Smooth muscle cell of the brain vasculature (primary cell): ENCODE measurements at places on chromosomes 2 and 18.
A peak's percentile ranks its signal among the peaks of the same experiment; 100 is the strongest.

DNA sequence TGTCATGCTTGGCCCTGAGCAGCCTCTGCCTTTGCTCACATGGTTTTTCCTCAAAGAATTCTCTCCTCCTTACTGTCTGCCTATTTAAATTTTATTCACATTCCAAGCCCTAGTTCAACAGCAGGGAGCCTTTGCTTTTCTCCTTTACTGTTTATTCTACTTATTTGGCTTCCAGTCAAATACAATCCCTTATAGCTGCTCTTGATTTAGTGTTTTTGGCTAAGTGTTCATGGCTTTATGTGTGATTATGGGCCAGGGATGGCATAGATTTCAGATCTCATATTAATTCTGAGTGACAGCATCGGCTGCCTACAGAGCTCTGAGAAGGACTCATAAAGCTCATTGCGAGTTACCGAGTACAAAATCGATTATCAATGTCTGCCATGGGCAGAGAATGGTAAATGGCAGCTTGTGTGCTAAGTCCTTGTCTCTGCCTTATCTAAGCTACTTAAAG is 106.7 kb downstream of the METTL8 start:
- DNase-seq: peak; percentile 46

GRCh38 chr2:1740716-1741589 is 3.4 kb downstream of the PXDN start:
- no peak for DNase-seq

DNA sequence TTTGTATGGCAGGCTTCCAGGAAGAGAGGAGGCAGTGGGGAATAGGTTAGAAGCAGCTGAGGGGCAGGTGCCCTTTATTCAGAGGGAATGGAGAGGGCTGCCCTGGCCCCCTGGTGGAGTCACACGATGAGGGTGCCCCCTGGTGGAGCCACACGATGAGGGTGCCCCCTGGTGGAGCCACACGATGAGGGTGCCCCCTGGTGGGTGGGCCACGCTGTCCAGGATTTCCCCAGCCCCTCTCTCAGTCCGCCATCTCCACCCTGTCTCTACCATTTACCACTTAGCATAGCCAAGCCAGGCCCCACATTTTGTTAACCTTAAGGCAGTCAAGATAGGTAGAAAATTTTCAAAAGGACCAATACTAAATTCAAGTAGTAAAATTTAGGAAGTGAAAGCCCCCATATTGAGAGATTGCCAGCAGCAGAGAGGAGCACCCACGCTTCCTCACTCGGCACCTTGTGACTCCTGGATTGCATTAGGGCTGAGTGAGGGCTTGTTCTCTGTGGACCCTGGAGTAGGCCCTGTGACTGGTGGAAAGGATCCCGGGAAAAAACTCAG is 10.4 kb upstream of the FAM228A start:
- no peak for DNase-seq

- DNase-seq: no peak
Measured at GRCh38 chr18:34128436-34128835, 96.3 kb downstream of the NOL4 start.

- no peak for DNase-seq
Measured at GRCh38 chr2:178074123-178075005, 1.8 kb upstream of the PDE11A start.

- DNase-seq: no peak
Measured at GRCh38 chr2:55078956-55079355, 28.7 kb upstream of the RTN4 start.

DNA sequence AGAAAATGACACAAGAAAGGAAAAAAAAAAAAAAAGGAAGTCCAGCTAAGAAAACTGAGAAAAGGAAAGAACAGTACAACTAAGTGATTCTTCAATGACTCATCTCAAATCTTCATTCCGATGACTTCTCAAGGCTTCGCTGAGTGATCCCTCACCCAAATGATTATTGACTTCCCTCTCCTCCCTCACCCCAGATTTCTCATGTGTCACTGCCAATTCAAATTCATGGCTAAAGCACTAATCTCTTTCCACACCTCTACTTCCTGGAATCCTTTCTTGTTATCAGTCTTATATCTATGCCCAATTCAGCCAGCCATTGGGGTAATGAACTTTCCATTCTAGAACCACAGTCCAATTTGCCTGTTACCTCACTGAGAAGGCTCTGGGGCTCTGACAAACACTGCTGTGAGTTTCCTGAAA is 7.2 kb upstream of the ABCB11 start:
- no peak for DNase-seq

- DNase-seq: no peak
Measured at GRCh38 chr2:164739966-164740365, 101.7 kb downstream of the COBLL1 start.

DNA sequence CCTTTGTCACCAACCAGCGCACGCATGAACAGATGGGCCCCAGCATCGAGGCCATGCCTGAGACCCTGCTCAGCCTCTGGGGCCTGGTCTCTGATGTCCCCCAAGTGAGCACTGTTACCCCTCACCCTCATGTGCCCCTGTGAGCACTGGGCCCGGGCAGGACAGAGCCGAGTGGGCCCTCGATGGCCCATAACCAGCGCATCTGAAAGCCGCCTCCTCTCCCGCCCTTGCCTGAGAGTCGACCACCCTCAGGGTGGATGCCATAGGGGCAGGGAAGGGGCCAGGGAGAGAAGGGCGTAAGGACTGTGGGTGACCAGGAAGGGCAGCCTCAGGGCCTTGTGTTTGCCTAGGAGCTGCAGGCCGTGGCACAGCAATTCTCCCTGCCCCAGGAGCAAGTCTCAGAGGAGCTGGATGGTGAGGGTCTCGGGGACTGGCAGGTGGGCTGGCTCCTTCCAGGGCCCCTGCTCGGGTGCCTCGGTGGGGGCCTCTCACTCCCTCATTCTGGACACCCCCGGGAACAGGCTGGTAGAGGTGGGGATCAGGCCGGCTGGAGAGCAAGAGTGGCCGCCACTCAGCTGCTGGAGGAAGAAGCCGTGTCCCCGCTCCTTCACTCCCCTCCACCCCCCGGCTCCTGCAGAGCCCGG is 2.1 kb downstream of the PROM2 start:
- no peak for DNase-seq

- no peak for DNase-seq
Measured at GRCh38 chr2:222609381-222609780, 46.5 kb downstream of the FARSB start.

- no peak for DNase-seq
Measured at GRCh38 chr2:48380989-48381625, 148.8 kb upstream of the STON1 start.

GRCh38 chr18:8277270-8277669 is 332.0 kb upstream of the RAB12 start:
- peak; percentile 57 for DNase-seq

GRCh38 chr2:20674974-20675679 is 8.2 kb downstream of the GDF7 start:
- no peak for DNase-seq

GRCh38 chr2:49335546-49335945 is 181.2 kb upstream of the FSHR start:
- no peak for DNase-seq

GRCh38 chr18:58604311-58604710 is 24.6 kb downstream of the ALPK2 start:
- no peak for DNase-seq
